ENCODE measurements at places on chromosomes 11 and 22. TPM values are rescaled to one million over a fixed set of nuclear protein-coding genes. Genes with fewer than 3 reads are reported as not detected.
A peak's percentile ranks its signal among the peaks of the same experiment; 100 is the strongest.

DNA sequence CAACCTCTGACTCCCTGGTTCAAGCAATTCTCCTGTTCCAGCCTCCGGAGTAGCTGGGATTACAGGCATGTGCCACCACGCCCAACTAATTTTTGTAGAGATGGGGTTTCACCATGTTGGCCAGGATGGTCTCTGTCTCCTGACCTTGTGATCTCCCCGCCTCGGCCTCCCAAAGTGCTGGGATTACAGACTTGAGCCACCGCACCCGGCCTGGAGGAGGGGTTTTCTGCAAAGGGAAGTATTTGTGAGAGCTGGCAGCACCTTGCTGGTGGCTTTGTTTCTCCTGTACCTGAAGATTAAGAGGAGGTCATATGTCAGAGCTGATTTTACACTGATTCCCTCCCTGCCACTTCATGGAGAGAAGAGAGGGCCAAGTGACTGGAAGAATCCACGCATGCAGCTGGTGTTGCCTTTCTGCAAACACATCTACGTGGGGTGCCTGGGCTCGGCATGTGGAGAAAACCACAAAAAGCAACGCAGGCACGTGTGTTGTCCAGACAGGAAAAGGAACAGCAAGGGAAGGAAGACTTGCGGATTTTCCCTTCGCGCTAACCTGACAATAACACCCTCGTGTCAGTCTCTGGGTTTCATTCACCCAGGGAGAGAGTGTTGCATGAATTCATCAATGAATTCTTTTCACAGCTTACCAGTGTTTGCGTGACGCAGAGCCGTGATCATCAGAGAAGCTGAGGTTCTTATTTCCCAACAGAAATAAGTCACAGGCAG, 61.9 kb downstream of the TSPAN18 start:
- no peak for DNase-seq

MIEF1 gene
- polyA plus RNA-seq, result 16.8 TPM

GRCh38 chr22:37559901-37560607, at the start of gene CDC42EP1:
Gene CDC42EP1 (plus strand): TSS chr22:37560480. CDS start chr22:37566350, 5,870 bp downstream.
- peak; percentile 54 for DNase-seq

GRCh38 chr22:29524442-29525191, 28.9 kb downstream of the THOC5 start:
- peak; percentile 11 for DNase-seq

RIMBP3B gene
- 0.02 TPM for polyA plus RNA-seq

DNA sequence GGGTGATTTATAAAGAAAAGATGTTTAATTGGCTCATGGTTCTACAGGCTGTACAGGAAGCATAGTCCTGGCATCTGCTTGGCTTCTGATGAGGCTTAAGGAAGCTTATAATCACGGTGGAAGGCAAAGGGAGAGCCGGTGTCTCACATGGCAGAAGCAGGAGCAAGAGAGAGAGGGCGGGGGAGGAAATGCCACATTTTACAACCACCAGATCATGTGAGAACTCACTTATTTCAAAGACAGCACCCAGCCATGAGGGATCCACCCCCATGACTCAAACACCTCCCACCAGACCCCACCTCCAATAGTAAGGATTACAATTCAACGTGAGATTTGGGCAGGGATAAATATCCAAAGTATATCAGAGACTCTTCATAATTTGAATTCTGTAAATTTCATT, 200.7 kb downstream of the MSANTD4 start:
- DNase-seq, result no peak

FOLR1 gene
- polyA plus RNA-seq, result 0.14 TPM

GRCh38 chr22:37148031-37148651, 1.6 kb downstream of the IL2RB start:
- no peak for DNase-seq

KCNJ5 gene
- 0.24 TPM for polyA plus RNA-seq

TRPM5 gene
- polyA plus RNA-seq, result not detected

DNA sequence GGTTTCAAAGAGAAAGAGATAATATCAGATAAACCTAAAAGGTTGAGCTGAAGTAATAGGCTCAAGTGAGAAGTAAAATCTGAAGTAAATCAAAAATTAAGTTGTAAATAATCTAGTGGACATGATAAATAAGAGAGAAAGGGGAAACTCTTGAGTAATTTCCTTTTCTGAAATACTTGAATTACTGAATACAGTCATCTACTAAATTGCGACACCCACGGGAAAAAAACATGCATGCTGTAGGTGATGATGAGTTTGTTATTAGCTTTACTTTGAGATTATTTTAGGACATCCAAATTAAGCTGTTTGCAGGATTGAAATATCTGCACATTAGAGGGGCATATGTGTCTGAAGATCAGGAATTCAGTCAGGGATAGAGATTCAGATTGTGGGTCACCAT, 50.0 kb upstream of the CARD18 start:
- DNase-seq, result peak; percentile 17

DNA sequence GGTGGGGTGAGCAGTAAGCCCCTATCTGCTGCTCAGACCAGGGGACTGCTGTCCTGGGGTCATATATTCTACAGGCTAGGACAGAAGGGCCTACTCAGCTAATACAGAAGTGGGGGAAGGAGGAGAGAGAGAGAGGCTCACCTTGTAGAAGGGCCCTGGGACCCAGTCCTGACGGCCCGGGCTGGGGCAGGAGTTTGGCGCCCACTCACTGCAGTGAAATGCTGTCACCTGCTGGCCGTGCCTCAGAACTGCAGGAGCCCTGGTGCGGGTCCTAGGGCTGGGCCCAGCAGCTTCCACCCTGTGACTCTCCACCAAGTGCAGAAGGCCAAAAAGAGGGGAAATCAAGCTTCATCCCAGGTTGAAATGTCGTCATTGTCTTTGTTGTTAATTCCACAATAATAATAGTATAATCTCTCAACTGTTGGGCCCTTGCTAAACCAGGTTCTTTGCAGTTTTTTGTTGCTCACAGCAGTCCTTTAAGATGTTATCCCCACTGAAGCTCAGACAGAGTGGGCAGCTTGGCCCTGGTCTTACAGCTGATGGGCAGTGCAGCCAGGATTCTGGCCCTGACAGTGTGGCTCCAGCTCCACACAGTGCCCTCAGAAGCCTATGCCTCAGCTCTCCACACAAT, 29.6 kb downstream of the TRIM29 start:
- DNase-seq, result peak; percentile 23

- DNase-seq, result peak; percentile 8
These were observed 53.7 kb downstream of the GALNT18 start for GRCh38 chr11:11567936-11568650.

DNA sequence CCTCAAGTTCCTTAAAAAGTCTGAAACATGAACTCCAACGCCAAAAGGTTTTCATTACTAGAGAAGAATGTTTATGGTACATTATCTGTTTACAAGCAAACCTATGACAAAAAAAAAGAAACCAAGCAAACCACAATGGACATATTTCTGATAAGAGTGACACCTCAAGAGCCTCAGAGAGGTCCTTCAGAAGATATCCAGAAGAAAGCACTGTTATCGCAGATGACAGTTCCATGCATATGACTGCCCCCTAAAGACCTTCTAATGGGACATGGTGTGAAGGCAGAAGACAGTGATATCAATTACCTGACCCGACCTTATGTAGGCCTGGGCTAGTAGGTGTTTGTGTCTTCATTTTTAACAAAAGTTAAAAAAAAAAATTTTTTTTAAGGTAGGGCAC, 3.1 kb downstream of the HDHD5 start:
- no peak for DNase-seq

FANCF gene
- polyA plus RNA-seq, result 4.9 TPM

- no peak for DNase-seq
These were observed 3.9 kb downstream of the RHOG start for GRCh38 chr11:3836903-3837302.

DAGLA gene
- 1.4 TPM for polyA plus RNA-seq

GRCh38 chr11:17578296-17578695, 31.2 kb downstream of the OTOG start:
- no peak for DNase-seq

DNA sequence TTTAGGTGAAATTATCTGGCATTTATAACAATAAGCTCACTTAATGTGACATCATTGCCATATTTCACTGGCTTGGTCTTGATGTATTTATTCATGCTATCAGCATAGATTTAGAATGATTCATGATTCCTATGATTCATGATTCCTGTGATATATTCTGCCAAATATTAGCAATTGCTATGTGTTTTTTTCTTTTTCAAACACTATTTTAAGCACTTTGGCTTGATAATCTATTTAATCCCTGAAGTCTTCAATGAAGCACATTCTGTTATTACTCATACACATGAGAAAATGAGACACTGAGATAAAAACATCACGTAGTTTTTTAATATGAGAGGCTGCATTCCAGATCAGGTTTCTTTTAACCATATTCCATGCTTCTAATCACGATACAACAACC, 78.5 kb downstream of the LUZP2 start:
- peak; percentile 43 for DNase-seq

DNA sequence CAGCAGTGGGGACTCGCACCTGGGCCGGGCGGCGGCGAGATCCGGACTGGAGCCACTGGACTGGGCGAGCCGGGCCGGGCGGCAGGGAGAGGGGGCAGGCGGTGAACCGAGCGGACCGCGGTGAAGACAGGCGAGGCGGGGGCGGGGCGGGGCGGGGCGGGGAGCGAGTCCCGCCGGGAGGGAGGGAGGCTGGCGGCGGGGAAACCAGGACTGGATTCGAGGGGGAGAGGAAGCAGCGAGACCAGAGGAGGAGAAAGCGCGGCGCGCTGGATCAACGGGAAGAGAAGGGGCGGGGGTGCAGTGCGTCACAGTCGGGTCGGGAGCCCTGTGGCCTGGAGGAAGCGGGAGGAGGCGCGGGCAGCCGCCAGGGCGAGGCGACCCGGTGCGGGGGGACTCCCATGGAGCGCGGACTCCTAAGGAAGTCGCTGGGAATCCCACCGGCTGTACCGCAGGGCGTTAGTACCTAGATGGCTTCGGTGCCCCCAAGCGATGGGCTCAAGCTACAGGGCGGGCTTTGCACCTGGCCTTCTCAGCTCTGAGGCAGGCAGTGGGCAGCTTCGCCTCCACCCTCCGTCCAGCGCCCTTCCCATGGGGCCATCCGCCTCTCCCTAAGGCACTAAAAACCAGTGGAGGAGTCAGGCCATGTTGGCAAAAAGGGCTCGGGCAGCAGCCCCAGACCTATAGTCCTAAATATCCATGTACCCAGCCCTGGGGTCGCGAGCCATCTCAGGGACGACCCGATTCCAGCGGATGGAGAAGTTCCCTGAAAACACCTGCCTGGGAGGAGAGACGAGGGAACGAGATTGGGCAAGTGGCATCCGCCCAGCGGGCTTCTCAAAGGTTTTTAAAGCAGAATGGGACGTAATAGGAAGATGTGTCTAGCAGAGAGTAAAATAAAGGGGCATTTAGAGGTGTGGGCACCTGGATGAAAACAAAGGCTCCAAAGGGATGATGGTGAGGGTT, at the start of gene TMEM121B:
TSS of gene TMEM121B (minus strand) at position 128 of the 963 bp plus-strand sequence. CDS start 233 bp downstream, outside the sequence.
- peak; percentile 66 for DNase-seq

ZNF202 gene
- 4.5 TPM for polyA plus RNA-seq

- DNase-seq, result no peak
These were observed 48.2 kb downstream of the DNAJC24 start for GRCh38 chr11:31417816-31418215.

DNA sequence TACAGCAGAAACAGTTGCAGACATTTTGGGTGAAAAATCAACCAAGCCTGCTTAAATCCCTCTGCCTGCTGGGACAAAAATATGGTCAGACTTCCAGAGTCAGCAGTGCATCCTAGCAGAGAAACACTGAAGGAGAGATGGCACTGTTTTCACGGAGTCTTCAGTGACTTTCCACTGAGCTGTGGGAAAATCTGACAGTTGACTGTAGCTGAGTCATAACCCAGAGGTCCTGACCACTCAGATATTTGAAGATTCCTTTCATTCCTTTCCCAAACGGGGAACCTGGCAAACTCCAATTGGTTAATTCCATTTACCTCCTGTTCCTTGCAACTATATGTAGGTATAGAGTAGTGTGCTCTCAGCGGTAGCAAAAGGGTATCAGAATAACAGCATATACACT, 20.9 kb upstream of the UPB1 start:
- DNase-seq, result peak; percentile 96

DNA sequence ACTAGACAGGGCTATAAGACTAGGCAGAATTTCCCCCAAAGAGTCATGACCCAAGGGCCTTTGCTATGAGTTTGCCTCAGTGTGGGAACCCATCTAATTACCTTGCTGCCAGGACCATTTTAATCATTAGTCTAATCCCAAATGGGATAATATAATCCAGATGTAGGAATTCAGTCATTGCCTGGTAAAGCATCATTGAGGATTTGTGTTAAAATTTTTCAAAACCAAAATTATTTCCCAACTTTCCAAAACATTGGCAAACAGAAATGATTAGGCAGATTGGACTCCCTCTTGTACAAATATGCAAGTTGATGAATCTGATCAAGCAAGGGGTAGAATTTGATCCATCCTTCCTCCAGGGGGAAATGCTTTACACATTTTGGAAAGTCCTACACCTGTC, 16.2 kb upstream of the MMP13 start:
- peak; percentile 18 for DNase-seq

DNA sequence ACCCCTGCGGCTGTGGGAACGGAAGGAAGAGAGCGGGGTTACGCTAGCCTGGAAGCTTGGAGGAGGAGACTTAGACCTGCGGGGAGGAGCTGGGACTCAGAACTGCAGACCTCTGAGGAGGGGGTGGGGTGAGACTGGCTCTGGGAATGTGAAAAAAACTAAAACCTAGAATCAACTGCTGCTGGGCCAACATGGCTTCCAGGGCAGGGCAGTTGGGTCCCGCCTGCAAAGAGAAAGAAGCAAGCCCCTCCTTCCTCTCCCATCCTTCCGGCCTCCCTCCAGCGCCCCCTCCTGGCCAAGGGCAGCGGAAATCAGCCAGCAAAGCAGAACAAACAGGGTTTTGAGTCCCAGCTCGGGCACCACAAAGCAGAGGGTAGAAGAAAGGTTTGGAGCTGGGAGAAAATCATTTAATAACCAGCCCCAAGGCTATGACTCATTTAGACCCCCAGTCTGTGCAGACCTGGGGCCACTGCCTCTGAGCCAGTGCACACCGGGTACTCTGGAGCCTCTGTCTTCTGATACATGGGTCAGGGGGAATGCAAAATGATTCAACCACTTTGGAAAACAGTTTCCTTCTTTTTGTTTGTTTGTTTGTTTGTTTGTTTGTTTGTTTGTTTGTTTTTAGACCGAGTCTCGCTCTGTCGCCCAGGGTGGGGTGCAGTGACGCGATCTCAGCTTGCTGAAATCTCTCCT, 7.3 kb upstream of the NCF4 start:
- peak; percentile 33 for DNase-seq

GRCh38 chr11:133834682-133835592, 10.4 kb downstream of the SPATA19 start:
- DNase-seq, result peak; percentile 44

APOA5 gene
- polyA plus RNA-seq, result not detected

PIH1D2 gene
- 1.9 TPM for polyA plus RNA-seq

KRTAP5-10 gene
- polyA plus RNA-seq, result not detected

MN1 gene
- polyA plus RNA-seq, result 11.8 TPM

- DNase-seq, result peak; percentile 81
These were observed 76.9 kb upstream of the CTSC start for GRCh38 chr11:88414385-88414861.

OR9G1 gene
- polyA plus RNA-seq, result not detected

TNNI2 gene
- not detected for polyA plus RNA-seq
